AG08395 (cell line): ENCODE measurements at places on chromosomes 6 and 20.

GRCh38 chr20:61435823-61436220, 183.8 kb downstream of the CDH4 start:
- DNase-seq = no peak

- no peak for DNase-seq
Observed at GRCh38 chr20:25856256-25856884, 159.7 kb upstream of the ZNF337 start.

DNA sequence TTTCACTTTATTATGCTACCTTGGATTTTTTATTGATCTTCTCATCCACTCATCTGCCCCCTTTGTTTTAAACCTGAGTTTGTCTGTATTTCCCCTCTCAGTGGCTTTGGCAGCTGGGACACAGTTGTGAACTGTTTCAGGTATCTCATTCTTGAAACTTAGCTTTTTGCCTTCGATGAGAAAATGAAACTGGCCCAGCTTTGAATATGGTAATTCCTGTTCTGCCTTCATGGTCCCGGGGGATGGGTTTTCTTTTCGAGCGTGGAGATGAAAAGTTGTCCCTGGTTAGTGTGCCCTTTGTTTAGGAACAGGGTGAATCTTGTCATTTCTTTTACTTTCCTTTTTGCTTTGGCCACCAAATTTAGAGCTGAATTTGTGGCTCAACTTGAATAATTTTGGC, 25.6 kb downstream of the DHX35 start:
- no peak for DNase-seq

- DNase-seq = no peak
Observed at GRCh38 chr6:31575335-31575901, at the start of gene TNF. TSS of gene TNF (plus strand) at chr6:31575565. CDS start at chr6:31575742, 177 bp downstream.

DNA sequence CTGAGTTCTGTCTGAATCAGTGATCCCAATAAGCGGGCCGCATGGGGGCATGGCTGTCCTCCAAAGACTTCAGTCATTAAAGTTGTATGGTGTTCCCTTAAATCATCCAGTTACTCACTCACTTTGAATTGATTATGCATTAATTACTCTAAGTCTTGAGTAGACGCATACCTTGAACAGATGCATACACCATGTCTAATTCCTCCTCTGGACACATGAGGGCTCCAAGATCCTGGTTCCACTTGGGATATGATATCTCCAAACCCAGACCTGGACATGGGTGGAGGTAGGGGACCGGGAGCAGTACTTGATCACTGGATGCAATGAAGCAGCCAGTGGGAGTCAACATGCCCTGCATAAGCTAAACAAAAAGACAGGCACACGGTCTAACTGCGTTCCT, 204.5 kb downstream of the FNDC1 start:
- no peak for DNase-seq
